ENCODE measurements at places on chromosomes 3 and 15. TPM values are rescaled to one million over a fixed set of nuclear protein-coding genes. Genes with fewer than 3 reads are reported as not detected.

Gene ACP3
- total RNA-seq: 0.44 TPM

Gene SCAANT1
- not detected for total RNA-seq

Gene PCSK6
- 0.13 TPM for total RNA-seq

Gene GOLGA8H
- total RNA-seq: 0.59 TPM

Gene DAPK2
- total RNA-seq: 10.0 TPM

Gene KLF13
- 45.1 TPM for total RNA-seq

Gene RNF7
- total RNA-seq: 184 TPM

Gene SIDT1
- total RNA-seq: 0.92 TPM

Gene CEP152
- 4.7 TPM for total RNA-seq

Gene ATXN7
- 21.0 TPM for total RNA-seq

Gene LCMT2
- 9.6 TPM for total RNA-seq

Gene CHRFAM7A
- total RNA-seq: 1.9 TPM

GRCh38 chr3:147493666-147494065 is 84.5 kb downstream of the ZIC1 start:
- DNase-seq: no peak

DNA sequence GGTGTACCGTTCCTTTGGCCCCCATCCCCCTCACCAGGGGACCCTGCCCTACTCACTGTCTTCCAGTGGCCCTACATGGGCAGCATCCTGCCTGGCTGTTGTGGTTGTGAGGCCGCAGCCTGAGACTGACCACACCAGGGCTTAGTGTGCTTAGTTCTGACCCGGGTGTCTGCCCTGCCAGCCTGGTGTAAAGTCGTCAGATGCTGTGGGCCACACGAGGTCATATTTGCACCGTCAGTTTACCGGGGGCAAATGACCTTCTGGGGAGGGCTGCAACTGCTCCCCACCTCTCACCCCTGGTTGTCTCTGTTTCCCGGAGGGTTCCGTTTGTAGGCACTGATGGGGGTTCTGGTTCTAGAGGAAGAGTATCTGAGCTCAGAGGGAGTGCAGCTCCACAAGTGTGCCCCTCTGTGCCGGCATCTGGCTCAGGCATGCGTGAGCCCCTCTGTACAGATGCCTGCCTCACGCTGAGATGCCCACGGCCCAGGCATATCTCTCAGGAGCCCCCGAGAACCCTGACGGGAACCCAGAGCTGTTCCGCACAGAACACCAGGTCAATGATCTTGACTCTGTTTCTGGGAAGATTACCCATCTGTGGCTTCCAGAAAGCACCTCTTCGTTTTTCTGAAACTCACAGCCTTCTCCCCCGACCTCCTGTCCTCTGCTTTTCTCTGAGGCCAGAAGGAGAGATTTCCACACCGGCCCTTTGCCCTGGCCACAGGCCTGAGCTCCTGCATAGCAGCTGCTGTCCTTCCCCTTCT is 19.2 kb downstream of the KLF13 start:
- no peak for DNase-seq

GRCh38 chr3:121515313-121515712 is 30.5 kb downstream of the POLQ start:
- DNase-seq: no peak

GRCh38 chr15:38220606-38221273 is 31.9 kb upstream of the SPRED1 start:
- DNase-seq: no peak

GRCh38 chr15:75109021-75109735 is 85.8 kb downstream of the PPCDC start:
- no peak for DNase-seq

- no peak for DNase-seq
Measured at GRCh38 chr15:98725874-98726273, 77.5 kb downstream of the IGF1R start.

DNA sequence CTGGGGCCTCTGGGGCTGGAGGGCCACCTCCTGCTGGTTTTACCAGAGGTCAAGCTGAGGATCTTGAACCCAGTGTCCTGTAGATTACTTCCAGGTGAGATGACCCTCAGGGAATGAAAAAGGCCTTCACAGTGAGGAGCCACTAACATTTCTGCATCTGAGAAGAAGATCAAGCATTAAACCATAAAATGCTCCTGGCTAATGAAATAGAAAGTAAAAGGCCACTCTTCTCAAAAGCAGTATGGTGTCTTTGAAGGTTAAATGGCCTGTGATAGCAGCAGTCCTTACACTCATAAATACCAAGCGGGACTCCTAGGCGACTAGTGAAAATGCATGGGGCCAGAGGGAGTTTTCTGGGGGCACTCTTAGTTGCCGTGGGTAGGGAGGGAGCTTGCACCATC is 47.0 kb upstream of the RGMA start:
- no peak for DNase-seq

- DNase-seq: no peak
Measured at GRCh38 chr3:68163062-68163461, 508.6 kb upstream of the SUCLG2 start.

DNA sequence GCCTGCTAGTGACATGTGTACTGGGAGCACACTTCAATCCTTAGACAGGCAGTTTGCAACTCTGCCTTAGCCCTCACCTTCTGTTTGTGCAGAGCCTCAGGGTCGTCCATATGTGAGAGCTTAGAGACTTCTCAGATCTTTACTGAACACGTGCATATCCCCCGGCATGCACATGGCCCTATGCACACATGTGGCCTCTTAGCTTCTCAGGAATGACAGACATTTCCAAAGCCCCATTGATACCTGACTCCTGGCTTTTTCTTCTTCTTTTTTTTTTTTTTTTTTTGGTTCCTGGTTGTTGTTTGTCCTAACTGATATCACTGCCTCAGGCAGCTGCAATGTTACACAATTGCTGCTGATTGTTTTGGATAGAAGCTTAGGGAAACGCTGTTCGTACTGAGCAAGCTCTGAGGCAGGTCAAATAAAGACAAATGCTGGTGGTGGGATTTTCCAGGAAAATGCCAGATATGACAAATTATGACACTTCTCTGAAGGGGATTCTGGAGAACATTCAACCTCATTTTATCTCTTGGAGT is 107.2 kb upstream of the RGMA start:
- DNase-seq: no peak

GRCh38 chr3:168085491-168086119 is 10.1 kb downstream of the GOLIM4 start:
- DNase-seq: no peak

- DNase-seq: no peak
Measured at GRCh38 chr3:119746423-119746822, 35.5 kb upstream of the NR1I2 start.

Measured in endothelial cell (in vitro differentiated cells).